ENCODE measurements at places on chromosomes 5 and 9.

DNA sequence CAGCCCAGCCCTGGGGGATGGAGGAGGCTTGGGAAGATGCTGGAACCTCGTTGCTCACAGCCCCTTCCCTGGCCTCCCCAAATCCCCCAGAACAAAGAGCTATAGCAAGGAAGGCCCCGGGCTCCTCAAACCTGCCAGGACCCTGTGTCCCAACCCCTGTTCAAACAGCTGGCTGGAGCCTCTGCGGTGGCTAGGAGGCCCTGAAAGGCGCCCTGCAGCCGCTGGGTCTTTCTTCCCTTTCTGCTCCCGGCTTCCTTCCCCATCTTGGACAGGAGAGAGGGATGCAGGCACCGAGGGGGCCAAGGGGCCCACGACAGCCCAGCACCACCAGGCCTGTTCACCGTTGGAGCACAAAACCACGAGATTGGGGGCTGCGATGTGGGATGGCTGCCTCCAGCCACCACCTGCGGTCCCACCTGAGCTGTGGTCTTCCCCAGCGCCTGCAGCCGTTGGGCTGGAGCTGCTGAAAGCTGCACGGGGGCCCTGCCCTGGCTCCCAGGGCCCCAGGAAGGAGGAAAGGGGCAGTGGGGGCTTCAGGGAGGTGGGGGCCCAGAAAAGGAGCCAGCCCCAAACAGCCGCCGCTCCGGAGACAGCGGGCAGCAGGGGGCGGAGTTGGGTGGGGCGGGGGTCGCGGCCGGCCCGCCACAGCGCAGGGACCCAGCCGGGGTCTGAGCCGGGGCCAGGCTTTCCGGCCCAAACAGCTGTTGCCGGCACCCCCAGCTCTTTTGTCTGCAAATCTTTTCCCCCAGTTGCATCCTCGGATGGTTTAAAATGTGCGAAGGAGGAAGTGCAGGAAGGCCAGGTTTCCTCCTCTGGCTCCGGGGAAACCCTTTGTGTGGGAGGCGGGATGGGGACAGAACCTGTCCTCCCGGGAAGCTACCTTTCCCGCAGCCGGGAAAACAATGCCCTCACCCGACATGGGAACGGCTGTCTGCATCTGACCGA, 16.1 kb downstream of the NOTCH1 start:
- DNase-seq: no peak

DNA sequence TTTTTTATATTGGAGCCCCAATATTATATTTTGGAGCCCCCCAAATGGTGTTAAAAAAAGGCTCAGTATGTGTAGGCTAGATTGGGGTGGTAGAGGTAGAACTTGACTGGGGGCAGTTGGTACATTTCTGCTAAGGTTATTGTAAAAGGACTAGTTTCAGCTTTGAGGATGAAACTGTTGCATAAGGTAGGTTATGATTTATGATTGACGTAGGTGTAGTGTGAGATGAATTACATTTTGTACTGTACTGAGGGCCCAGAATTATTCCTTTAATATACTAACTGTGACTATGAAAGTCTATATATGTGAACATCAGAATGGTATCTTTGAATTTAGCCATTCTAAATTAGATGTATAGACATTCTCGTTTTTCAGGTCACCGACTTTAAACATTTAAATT, 3.6 kb downstream of the RIC1 start:
- no peak for DNase-seq

GRCh38 chr5:139103762-139104161, 94.4 kb downstream of the SIL1 start:
- DNase-seq: no peak

DNA sequence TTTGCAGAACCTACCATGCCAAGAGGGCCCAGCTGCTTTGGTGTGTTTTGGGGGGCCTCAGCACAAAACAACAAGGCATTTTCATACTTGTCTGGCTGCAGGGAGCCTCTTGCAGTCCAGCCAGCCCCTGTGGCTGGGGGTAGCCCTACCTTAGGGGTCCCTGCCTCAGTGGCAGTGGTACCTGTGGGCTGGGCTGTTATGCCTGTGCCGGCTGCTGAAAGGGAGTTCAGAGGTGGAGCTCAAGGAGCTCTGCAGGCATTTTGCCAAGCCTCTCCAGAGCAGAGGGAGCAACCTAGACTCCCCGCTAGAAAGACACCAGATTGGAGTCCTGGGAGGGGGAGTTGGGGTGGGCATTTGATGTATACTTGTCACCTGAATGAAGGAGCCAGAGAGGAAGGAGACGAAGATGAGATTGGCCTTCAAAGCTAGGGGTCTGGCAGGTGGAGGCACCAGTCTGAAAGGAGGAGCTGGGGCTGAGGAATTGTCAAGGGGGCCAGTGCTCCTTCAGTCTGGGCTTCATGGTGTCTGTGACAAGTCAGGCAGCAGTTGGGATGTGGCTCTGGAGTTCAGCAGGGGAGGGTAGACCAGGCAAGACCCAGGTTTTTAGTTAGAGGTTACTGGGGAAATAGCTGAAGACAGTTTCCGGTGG, 1.5 kb downstream of the SHROOM1 start:
- no peak for DNase-seq

DNA sequence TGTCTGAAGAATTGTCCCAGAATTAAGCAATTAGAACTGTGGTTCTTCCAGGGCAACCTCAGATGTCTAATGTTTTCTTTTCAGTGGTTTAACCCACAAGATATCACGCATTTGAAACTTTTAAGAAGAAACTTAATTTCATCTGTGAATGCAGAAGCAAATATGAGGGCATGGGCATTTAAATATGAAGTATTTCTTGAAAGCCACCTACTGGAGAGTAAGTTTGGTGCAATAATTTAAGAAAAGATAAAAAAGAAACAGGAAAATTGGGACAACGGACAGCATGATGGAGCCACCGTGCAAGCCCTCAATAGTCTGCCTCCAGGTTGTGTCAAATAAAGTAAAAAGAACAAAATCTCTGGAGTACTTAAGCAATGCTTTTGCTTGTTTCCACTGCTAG, 1.2 kb upstream of the CAPSL start:
- no peak for DNase-seq

DNA sequence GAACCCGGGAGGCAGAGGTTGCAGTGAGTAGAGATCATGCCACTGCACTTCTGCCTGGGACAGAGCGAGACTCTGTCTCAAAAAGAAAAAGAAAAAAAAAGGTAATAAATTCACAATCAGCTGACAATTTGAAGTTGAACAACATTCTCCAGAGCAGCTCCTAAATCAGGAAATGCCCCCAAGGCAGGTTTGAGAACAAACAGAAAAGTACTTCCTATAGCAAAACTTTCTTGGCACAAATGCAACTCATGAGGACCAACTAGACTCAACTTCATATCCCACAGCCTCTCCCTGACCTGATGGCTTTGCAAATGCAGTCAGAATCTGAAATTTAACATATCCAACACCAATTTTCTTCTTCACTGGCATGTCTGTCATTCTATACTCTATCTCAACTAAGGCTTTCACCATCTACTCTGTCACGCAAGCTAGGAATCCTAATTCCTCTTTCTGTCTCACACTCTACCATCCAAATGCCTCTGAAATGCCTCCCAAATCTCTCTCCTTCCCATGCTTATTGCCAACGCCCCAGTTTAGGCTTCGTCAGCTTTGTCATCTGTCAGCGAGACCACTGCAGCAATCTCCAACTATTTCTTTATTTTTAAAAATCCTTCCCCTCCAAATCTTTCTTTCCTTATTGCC, 113.3 kb downstream of the MAPKAP1 start:
- no peak for DNase-seq

DNA sequence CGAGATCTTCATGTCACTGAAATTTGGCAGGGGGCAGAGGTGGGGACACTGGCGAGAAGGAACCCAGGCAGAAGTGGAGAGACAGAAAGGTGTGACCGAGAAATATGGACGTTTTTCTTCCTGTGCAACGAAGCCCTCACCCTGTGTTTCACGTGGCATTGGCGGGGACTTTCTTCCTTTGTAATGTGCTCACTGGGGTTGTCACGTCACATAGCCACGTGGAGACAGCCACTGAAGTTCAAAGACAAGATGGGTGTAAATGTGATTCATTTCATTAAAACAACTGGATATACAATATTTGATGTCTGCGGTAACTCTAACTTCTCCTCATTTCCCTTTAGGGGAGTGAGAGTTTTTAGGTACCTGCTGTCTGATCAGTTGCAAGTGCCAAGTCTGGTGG, 225.7 kb downstream of the FSTL4 start:
- no peak for DNase-seq
